Ascending aorta (tissue), 2 donors: ENCODE measurements at places on chromosomes 7 and 10.

DNA sequence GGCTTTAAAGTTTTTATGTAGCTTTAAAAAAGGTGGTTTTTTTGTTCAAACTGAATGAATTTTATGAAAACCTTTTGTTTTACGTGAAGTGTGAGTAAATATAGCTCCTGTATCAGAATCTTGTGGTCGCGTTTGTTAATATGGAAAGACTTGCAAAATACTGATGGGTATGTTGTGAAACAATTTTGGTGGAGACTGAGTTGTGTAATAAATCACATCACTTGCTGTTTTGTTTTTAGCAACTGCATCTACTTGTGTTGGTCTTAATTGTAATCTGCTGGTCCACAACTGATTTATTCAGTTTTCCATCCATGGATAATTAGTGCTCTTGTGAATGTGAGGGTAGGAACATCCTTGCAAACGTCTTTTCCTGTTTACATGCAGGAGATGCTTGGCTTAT is 10.5 kb downstream of the PLXDC2 start:
- no peak for DNase-seq

GRCh38 chr7:130420943-130421578 is 19.8 kb downstream of the CEP41 start:
- no peak for DNase-seq

- no peak for DNase-seq
Measured at GRCh38 chr10:16957038-16957437, 139.8 kb upstream of the RSU1 start.

DNA sequence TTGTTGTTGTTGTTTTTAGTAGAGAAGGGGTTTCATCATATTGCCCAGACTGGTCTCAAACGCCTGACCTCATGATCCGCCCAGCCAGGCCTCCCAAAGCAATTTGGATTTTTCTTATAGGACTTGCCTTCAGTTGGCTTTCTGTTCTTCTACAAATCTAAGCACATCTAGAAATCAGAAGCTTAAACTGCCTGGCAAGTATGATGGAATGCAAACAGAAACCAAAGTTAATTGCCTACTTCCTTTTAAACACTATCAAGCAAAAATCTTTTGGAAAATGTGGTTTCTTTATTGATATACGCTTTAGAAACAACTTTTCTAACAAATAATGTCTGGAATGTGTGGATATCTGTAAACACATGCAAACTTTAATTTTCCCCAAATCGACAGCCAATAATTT is 64.9 kb downstream of the USP6NL start:
- no peak for DNase-seq

DNA sequence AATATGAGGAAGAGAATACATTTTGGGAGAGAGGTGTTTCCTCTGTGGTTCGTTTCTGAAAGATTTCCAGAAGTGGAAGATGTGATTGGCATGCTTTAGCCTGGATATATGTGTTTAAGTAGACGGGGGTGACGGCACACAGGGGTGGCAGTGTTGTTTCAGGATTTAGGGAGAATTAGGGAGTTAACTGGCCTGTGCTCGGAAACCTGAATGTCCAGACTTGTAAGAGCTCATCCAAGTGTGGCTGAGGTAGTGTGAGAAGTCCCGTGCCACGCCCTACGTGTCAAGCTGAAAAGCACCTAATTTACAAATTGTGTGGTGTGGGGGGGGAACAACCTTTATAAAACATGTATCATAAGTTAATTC is 1.1 kb downstream of the RALA start:
- DNase-seq, result no peak

GRCh38 chr7:95205665-95206225 is 118.6 kb downstream of the PON1 start:
- no peak for DNase-seq

DNA sequence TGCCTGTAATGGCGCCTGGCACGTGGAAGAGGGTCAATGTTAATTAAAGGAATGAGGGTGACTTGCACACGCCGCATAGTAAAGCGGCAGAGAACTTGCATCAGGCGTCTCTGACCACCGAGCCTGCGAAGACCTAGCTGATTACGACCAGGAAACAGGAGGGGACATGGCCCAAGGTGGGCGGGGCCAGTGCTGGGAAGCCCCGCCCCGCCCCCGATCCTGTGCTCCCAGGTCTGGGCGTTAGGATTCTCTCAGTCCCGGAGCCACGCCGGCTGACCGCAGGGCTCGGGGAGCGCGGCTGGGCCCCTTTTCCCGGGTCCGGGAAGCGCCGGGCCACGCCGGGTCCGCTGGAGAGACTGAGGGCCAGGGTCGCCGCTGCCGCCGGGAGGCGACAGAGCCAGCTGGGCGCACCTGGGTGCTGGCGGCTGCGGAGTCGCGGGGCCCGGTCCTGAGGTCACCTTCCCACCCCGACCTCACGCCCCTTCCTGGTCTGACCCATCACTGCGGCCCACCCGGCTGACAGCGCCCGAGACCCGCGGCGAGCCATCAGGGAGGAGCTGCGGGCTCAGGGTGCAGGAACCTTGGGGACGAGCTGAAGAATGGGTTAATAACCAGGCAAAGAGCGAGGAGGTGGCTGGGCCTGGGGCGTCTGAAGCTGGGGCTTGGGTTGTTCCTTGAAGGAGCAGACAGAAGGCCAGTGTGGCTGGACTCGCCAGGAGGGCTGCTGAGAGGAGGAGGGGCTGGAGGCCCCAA is 23.0 kb upstream of the GRID1 start:
- DNase-seq, result no peak
